ENCODE measurements at places on chromosomes 7 and 10.
A peak's percentile ranks its signal among the peaks of the same experiment; 100 is the strongest.

DNA sequence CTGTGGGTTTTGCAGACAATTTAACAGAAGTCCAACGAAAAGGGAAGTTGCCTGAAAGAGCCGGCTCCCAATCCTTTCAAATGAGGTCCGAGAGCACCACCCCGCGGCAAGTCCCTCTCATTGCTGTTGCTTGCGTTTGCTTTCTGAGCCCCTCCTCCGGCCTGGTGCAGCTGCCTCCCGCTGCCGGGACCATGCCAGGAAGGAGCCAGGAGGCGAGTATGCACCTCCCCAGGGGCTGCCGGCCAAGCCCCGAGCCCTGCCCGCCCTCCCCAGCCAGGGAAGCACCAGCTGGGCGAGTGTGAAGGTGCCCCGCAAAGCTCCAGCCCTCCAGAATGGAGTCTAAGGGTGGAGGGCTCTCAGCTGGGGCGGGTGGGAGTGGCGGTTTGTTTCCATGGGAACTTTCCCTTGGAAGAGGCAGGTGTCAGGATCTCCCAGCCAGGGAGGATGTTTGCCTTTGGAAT is 25.8 kb upstream of the PPP2R2D start:
- peak; percentile 81 for DNase-seq

GRCh38 chr10:27710014-27710413 is 35.6 kb downstream of the MKX start:
- no peak for DNase-seq

DNA sequence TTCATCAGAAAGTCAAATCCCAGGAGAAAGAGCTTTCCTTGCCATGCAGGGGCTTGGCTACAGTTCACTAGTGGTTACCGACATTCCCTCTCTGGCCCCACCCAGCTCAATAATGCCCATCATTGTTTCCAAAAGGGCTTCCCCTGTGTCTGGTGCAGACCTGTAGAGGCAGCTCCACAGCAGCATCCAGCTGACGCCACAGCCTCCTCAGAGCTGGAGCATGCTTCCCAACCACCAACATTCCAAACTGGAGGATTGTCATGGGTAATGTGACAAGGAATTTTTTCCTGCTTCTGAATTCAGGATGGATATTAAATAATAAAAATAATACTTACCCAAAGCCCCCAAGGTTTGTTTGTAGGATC is 77.4 kb downstream of the ZNF365 start:
- no peak for DNase-seq

GRCh38 chr10:26310361-26310760 is 93.8 kb downstream of the GAD2 start:
- no peak for DNase-seq

DNA sequence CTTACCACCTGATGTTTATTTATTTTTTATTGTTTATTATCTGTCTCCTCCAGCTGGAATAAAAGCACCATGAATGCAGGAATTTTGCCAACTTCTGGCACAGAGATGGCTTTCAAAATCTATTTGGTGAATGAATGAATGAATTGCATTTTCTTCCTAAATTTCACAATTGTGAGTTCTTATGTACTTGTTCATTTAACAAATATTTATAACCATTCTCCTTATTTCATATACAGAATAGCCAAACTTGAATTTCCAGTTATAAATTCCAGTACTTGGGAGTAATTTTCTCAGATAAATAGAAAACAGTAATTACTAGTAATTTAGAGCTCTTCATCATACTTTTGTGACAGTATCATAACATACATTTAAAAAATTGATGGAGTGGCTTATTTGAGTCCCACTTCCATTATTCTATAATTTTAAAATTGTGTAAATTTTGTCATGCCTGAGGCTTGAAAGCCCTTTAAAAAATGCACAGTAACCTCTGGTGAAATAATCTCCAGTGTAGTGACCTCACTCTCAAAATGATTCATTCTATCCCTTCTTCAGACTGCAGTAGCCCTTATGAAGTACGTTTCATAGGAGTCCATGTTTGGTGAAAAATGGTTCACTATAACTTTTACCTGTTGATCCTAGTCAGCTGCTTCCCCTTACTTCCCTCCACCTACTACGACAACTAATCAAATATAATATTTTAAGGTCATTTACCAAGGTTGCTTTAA is 40.0 kb upstream of the SRI start:
- no peak for DNase-seq

- DNase-seq = peak; percentile 97
Measured at GRCh38 chr7:25179771-25180591, 48.3 kb downstream of the NPVF start.

- no peak for DNase-seq
Measured at GRCh38 chr10:110616493-110617033, 27.6 kb upstream of the RBM20 start.

GRCh38 chr7:35968140-35968940 is 167.5 kb downstream of the SEPTIN7 start:
- DNase-seq = no peak

- no peak for DNase-seq
Measured at GRCh38 chr7:149257146-149257545, 4.8 kb upstream of the ZNF783 start.

DNA sequence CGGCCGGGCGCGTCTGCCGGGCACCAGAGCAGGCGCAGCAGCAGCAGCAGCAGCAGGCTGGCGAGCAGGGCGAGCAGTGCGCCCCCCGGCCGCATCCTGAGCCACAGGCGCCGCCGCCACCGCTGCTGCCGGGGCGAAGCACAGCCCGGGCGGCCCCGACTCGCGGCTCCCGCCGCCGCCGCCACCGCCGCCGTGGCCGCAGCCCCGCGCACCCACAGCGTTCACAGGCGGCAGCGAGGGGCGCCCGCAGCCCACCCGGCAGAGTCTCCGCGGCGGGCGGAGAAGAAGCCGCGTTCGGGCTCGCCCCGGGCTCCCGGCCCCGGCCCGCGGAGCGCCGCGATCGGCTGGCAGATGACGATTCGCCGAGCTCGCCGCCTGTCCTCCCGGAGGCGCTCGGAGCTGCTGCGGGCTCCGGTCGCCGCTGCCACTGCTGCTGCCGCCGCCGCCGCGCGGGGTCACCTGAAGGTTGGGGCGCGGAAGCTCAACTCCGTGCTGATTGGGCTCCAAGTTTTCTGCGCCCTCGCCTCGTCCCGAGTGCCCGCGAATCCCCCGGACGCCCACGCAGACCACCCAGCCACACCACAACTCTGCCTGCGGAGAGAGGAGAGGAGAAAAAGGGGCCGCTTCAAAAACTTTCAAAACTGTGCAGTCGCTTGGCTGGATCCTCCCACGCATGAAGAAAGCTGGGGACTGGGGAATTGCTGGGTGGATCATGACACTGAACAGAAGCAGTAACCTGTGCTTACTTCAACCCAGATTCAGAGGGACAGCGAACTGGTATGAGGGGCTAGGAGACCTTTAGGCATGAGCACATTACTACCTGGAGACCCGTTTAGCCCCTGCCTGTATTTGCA is at the start of gene ST8SIA6:
ST8SIA6 (minus strand) TSS at position 435 of the 854 bp plus-strand sequence; CDS start at position 95, 340 bp downstream.
- DNase-seq = peak; percentile 56

DNA sequence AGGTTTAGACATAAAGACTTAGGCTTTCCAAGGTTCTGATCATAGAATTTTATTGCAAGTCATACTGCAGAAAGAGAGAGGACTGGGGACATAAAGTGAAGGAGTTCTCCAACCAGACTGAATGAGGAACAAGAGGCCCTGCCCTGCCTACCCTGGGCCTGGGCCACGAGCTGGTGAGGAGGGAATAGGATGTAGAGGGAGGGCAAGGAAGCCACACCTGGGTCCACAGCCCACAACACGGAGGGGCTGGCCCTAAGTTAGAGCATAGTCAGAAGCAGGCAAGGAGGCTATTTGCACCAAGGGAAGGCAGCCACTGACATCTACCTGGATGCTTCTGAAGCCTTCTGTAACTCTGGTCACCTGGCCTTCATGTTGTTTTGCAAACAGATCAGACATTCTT is 82.2 kb upstream of the CXCL12 start:
- no peak for DNase-seq

GRCh38 chr7:95675016-95675415 is 78.7 kb upstream of the PDK4 start:
- no peak for DNase-seq

- no peak for DNase-seq
Measured at GRCh38 chr7:123096434-123096833, 100.9 kb upstream of the TAS2R16 start.

GRCh38 chr7:143422033-143422432 is 13.4 kb upstream of the EPHA1 start:
- DNase-seq = no peak

GRCh38 chr7:96187735-96188134 is 134.2 kb downstream of the SLC25A13 start:
- no peak for DNase-seq

GRCh38 chr10:123687758-123688157 is 21.6 kb downstream of the GPR26 start:
- DNase-seq = no peak

DNA sequence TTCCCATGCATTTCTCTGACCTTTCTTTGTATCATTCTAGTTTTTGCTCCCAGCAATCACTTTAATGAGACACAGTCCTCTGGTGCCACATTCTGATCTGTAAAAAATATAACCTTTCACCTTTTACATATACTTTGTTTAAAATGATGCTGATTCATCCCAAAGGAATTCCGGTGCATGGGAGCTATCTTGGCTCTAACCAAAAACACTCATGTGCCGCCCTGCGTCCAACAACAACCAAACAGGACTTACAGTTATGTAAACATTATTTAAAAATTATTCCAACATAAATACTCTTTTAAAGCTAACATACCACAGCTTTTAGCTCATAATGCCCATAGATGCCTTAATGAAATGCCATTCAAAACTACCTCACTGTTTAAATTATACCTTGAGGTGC is 7.7 kb upstream of the OPALIN start:
- DNase-seq = no peak

DNA sequence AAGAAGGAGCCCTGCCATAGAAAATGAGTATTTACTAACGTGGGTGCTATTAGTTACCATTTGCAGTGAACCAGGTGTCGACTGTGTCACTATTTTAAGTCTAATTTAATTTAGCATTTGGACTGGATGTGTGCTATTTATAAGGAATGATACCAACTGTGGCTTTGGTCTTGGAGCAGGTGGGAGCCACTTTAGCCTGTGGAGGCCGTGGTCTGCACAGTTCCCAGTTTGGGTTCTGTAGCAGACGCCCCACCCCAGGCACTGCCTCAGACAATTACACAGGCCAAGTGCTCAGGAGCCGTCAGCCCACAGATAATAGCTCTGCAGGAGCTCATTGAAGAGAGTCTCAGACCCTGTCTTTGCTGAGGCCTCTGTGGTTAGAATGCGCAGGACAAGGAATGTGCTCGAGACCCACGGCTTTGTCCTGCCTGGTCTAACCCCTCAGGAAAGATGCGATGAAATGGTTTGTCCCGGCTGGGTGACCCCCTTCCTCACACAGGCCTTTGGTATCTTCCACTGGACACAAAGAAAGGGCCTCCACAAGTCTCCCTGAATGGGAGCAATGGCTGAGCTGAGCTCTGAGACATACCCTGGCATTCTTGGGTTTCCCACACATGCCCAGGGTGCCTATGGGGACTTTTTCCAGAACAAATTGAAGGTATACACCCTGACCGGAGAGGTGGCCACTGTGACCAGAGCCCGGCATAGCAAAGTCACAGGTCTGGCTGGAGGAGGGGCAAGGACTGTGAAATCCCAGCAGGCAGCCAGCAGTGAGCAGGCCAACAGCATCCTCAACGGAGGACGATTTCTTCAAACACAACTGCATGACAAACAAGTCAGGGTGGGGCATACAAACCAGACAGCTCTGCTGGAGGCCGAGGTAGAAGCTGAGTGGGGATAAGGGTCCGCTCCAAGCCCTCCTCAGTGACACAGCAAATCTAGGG is 251.2 kb downstream of the ARHGAP12 start:
- DNase-seq = no peak

- no peak for DNase-seq
Measured at GRCh38 chr10:125698481-125698998, 15.6 kb upstream of the TEX36 start.

GRCh38 chr10:73881221-73881919 is 7.0 kb upstream of the CAMK2G start:
- no peak for DNase-seq

DNA sequence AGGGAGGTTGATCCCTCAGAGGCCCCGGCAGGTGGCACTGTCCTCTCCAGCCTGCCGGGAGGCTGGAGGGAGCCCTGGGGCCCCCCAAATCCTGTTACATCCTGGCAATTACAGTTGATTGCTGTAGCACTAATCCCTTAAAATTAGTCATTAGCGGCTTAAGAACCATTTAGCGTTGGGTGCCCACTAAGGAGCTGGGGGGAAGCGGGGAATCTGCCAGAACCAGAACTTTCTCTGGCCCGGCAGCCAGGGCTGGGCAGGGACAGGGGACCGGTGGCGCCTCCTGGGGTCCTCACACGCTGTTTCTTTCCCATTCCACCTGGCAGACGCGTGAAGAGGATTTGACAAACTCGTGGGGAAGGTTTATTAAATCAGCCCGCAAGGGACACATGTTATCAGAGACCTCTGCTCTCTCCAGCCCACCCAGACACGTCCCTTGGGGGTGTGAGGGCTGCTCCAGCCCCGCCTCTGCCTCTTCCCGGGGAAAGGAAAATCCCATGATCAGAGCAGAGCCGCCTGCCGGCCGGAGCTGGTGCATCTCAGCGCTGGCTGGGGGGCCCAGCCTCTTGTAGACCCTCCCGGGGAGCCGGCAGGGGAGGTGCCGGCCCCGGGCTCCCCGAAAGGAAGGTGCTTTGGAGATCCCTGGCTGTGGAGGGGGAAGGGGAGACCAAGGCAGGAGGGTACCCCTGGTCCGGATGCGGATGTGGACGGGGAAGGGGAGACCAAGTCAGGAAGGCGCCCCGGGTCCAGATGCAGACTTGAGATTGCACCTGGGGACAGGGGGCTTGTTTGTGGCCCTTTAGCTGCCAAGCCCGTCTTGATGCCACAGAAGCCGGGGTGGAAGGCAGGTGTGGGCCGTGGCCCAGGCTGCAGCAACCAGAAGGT is 142.7 kb downstream of the ELFN1 start:
- no peak for DNase-seq

DNA sequence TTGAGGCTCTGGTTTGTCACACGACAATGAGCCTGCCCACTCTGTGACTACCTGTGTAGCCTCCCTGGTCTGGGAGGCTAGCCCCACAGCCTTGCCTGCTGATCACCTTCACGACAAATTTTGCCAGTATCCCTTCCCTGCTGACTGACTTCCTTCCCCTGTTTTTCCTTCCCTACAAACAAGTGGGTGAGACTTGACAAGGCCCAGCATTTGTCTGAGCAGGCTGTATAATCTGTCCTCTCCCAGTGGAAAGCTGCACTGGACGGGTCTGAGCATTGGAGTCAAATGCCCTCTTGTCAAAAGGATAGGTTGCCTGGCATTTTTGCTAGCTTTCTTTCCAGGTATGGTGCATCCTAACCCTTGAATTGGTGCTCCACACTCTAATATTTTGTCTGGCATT is 1088.4 kb downstream of the KCNMA1 start:
- no peak for DNase-seq

GRCh38 chr7:114970308-114970707 is 48.4 kb downstream of the MDFIC start:
- DNase-seq = no peak

- no peak for DNase-seq
Measured at GRCh38 chr10:58896229-58896628, 280.2 kb upstream of the PHYHIPL start.

Measured in activated CD4-positive, alpha-beta T cell treated with anti-CD3 and anti-CD28 coated beads for 48 hours (primary cell).